ENCODE measurements at places on chromosomes 3 and 15.

DNA sequence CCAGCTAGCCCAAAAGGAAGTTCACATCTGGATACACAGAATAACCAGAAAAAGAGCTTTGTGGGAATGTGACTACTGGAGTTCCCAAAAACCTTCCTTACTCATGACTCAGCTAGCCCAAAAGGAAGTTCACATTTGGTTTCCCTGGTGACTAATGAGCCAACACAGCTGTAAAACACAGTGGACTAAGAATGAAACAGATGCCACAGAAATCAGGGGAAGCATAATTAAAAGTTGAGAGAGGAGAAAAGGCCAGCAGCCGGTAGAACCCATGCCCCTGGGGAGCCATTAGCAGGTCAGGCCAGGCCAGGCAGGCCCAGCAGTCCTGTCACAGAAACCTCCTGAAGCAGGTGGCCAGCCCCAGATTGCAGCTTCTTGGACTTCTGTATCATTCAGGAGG is 130.3 kb downstream of the GHSR start:
- DNase-seq: no peak

GRCh38 chr3:52364322-52365035 is 48.4 kb downstream of the DNAH1 start:
- DNase-seq: no peak

DNA sequence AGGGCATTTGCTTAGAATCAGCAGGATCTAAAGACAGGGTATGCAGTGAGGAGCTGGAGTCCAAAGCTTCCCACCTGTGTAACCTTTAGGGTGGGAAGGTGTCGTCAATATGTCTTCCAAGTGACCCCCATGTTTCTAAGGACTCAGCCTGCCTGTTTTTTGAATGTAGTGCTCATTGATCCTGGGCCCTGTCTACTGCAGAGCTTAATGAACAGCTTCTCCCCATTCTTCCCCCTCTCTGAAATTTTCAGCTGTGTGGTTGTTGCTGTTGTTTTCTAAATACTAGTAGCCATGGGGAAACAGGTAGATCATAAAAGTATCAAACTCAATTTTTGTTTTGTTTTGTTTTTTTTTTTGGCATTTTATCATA is 39.7 kb downstream of the MBNL1 start:
- no peak for DNase-seq

DNA sequence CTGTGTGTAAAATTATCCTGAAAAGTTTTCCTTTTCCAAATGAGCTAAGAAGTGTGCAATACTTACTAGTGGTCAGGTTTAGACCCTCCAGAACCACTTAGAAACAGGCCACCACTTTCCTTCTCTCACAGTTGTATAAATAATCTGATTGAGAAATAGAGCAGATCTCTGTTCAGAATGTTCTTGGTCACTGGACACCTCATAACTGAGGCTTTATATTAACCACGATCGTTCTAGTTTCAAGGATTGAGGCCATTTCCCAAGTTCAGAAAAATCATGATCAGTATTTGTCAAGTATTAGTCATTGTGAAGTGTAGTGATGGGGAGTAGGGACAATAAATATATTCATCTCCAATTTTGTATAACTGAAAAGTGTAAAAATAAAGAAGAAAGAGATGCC is 1.0 kb upstream of the MAP3K13 start:
- DNase-seq: no peak

GRCh38 chr15:101447561-101448071 is 41.9 kb downstream of the PCSK6 start:
- DNase-seq: no peak

GRCh38 chr15:36432161-36432560 is 147.3 kb upstream of the CDIN1 start:
- DNase-seq: no peak

DNA sequence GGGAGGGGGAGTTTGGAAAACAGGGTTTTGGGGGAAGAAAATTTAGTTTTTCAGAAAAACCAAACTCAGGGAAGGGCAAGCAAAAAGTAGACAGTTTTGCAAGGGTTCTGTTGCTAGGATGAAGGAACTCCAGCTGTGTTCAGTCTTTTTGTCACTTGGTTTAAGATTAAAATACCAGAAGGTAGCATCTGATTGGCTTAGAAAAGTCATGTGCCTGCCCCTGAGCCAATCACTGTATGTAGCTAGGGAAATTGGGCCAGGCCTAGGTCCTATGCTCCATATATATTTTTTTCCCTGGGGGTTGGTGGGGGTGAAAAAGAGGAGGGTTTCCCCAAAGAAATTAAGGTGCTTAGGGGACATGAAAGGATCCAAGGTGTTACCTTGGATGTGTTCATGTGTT is 24.3 kb downstream of the CLDN11 start:
- DNase-seq: no peak

GRCh38 chr15:48680841-48681240 is 35.3 kb upstream of the FBN1 start:
- DNase-seq: no peak

- no peak for DNase-seq
Observed at GRCh38 chr15:66935688-66936087, 129.7 kb upstream of the SMAD3 start.

DNA sequence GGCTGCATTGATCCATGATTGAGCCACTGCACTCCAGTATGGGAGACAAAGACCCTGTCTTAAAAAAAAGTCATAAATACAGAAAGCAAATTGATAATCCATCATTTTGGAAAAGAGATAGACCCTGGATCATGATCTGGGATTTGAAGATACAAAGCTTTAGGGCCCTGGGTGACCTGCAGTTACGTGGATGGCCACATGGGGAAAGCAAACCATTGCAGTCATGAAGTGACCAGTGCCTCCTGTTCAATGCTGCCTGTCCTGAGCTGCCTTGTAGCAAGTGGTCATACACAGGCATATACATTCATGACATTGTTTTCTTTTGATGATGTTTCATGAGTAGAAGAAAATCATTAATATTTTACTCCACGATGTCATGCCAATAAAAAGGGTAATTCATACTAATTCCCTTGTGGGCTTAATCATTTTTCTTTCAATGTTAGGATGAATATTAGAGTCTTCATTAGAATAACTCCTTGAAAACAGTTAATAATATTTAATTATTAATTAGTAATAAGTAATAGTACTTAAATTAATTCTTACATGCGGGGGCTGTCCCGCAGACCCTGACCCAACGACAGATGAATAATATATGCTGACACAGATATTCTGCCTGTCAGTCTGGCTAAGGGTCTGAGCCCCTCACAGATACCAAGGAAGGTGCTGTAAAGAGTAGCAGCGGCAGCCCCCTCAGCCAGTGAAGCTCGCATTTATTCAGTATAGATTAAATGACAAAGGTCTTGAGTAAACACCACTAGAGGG is 109.0 kb upstream of the UNC13C start:
- no peak for DNase-seq

DNA sequence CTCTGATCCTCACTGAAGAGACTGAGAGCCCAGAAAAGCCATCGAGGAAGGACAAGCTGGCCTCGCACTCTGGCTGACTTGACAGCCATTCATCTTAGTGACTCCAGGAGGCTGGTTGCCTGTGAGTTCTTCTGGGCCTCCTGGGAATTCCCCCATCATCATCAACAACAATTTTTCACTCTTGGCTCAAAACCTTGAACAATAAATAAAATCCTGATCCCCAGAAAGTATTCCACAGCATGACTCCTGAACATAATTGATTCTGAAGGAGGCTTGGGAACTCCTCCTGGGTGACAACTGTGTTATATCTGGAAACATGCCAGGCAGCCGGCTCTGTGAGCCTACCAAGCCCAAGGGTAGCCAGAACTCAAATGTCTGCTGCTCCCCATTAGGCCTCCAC is 188.6 kb downstream of the SHQ1 start:
- no peak for DNase-seq

DNA sequence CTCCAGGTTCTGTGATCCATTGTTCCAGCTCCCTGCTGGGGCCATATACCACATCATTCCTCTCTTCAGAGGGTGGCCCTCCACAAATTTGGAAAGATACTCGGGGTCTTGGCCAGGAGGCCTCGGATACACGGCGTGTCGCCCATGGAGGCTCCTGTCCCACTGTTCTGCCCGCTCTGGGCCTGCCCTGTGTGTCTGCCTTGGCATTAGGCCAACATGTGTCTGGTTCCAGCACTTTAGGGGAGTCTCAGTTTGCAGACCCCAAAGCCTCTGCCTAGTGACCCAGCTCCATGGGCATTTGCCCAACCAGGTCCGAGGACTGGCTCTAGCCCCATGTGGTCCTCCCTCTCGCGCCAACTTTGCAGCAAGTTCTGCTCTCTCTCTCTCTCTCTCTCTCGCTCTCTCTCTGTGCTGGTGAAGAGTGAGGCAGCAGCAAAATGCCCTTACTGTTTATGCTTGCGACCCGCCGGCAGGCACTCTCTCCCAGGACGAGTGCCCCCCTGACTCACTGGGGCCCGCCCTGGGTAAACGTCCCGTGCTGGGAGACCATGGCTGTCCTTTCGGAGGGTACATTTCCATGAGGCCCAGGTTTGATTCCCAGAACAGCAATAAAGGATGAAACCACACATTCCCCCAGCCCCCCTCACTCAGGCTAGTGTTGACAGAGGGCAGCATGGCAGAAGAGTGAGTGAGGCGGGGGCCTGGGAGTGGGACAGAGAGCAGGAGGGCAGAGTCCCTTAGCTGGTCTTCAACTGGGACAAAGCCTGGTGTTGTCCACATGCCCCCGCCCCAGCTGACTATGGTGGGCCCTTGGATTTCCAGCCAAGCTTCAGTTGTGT is 77.9 kb downstream of the ISG20 start:
- no peak for DNase-seq

GRCh38 chr3:42031808-42032480 is 59.2 kb upstream of the TRAK1 start:
- DNase-seq: no peak

DNA sequence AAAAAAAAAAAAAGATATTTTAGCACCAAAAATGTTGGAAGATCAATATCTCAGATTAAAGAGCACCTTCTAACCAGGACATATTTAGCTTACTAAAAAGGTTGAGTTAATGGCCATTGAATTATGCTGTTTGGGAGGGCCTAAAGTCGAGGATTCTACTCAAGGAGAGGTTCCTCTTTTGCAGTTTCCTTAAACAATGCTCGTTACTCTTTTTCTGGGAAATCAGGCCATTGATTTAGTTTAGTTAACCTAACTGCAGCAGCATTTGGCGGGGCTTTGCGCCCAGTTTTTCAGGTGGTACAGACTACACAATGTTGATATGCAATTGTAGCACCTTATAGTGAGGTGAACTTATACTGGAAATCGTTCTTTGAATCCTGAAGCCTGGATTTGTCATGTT is 6.8 kb downstream of the ABHD2 start:
- no peak for DNase-seq

GRCh38 chr3:102083473-102083872 is 234.2 kb downstream of the NFKBIZ start:
- DNase-seq: no peak

DNA sequence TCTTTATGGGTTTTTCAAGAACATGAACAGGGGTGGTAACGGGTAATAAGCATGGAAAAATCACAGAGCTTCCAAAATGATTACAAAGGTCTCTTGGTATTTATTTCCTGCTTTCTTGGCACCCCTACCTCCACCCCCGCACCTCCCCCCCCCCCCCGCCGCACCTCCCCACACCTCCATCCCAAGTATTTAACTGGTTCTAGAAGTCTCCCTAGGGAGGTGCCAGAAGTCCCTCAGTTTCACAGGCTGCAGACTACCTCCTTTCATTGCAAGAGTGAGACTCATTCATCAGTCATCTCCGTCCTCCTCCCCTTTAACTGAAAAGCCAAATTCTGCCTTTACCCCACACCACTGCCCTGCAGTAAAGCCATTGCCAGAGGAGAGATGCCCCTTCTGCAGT is 169.4 kb downstream of the ALDH1A2 start:
- DNase-seq: no peak

DNA sequence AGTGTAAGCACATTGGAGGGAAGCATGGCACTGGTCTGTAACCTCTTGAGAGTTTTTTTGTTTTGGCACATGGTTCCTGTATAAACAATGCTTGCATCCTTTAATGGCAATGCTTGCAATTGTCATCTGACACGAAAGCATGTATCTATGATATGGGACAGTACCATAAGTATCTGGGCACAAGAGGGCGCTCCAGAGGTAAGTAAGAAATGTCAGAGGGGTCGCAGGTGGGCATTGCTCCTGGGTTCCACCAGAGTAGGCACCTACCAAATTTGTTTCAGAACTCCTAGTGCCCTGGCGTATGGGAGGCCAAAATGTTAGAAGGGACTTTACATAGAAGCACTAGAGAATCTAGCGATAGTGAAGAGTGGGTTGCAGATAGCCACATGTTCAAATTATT is 58.7 kb upstream of the BCHE start:
- DNase-seq: no peak

- peak; percentile 53 for DNase-seq
Observed at GRCh38 chr3:49339581-49339940, 292 bp downstream of the USP4 start.

GRCh38 chr3:52890735-52891134 is 6.6 kb downstream of the STIMATE start:
- peak; percentile 45 for DNase-seq

DNA sequence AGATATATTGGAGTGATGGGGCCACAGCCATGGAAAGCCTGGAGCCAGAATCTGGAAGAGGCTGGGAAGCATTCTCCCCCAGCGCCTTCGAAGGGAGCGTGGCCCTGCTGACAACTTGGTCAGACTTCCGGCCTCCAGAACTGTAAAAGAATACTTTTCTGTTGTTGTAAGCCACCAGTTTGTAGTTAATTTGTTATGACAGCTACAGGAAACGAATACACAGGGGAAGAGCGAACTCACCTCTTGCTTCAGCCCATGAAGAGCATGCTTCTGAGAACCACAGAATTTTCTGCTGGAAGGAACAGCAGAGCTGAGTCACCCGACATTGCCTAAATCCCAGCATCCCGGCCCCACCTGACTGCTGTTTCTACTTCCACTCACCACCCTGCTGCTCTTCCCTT is 501.7 kb downstream of the SHQ1 start:
- DNase-seq: no peak
